ENCODE measurements at places on chromosomes 3 and 15. TPM values are rescaled to one million over a fixed set of nuclear protein-coding genes. Genes with fewer than 3 reads are reported as not detected.

The CEP63 gene
- polyA plus RNA-seq, result 16.6 TPM

The TM6SF1 gene
- 2.7 TPM for polyA plus RNA-seq

The TMEM40 gene
- polyA plus RNA-seq, result not detected

The EAF2 gene
- polyA plus RNA-seq, result 2.7 TPM

The NR1I2 gene
- polyA plus RNA-seq, result not detected

The DYNLT2B gene
- polyA plus RNA-seq, result 49.2 TPM

The GABRG3 gene
- 0.41 TPM for polyA plus RNA-seq

The MCTP2 gene
- polyA plus RNA-seq, result 1.5 TPM

- DNase-seq, result no peak
Observed at GRCh38 chr3:157475921-157476414, 27.2 kb downstream of the VEPH1 start.

DNA sequence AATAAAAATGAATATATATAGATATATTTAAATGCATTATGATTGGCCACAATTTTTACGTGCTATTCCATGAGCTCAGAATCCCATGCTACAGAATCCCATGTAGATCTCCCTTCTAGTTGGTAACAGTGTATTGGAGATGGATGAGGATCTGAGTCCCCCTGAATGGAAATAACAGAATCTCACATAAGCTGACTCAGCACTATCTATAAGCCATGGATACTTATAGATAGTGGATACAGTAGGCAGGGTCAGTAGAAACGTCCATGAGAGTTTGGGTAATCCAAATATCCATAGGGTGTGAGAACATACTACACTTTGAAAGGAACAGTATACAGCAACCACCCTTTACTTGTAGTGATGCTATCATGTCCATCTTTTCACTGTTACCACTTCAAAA lies 375.4 kb downstream of the EPHA6 start:
- DNase-seq, result no peak

DNA sequence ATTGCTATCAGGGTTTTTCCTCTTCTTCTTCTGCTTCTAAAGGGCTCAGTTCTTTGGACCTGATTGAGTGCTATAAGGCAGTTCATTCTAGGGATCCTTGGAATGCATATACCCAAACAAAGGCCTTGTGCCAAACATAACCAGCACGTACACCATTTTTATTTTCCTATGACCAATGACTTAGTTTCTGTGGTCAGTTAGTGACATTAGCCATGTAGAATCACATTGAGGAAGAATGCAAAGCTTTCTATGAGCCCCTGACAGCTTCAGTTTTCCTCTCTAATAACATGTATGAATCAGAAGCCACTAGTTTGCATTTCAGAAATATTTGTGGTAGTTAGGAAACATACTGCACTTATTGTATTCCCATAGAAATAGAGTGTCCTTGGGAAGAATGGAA lies 240.0 kb downstream of the THRB start:
- no peak for DNase-seq

DNA sequence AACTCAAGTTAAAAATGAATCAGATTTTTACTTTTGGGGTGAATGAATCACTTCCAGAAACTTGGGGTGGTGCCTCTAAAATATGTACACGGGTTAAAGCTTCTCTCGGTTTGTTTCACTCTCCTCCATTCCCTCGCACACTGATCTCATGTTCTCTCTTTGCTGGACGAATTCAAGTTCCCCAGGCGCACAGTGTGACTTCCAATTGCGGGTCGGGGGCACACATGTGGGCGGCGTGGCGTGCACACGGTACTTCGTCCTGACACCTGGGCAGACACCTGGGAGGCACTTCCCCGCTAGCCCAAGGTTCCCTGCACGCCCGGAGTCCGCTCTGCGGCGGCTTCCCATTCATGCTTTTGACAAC lies 692 bp downstream of the SCAANT1 start:
- peak; percentile 12 for DNase-seq

DNA sequence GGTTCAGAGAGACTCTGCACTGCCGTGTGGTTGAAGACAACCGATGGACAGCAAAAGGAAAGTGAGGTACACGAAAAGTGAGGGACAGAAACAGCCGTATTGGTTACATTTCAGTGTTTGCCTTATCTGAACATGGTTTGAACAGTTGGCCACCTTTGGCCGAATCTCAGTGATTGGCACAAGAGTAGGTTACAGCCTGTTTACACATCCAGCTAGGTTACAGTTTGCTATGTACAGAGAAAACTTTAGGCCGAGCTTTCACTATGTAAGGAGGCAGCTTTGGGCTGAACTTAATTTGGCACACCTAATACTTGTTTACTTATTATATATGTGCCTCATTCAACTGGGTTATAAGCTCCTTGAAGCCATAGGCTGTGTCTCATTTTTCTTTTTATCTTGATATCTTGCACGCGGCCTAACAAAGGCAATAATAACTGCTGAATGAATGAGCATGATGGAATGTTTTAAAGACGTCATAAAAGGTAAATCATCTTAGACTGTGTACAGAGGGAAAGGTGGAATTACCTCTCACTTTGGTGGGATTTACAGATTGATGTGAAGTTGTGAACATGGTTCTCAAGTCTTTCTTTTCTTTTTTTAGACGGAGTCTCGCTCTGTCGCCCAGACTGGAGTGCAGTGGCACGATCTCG lies 17.2 kb upstream of the GREM1 start:
- DNase-seq, result no peak

- no peak for DNase-seq
Observed at GRCh38 chr15:67110958-67111864, 45.8 kb downstream of the SMAD3 start.

- no peak for DNase-seq
Observed at GRCh38 chr15:60563539-60564404, 84.8 kb upstream of the ICE2 start.

DNA sequence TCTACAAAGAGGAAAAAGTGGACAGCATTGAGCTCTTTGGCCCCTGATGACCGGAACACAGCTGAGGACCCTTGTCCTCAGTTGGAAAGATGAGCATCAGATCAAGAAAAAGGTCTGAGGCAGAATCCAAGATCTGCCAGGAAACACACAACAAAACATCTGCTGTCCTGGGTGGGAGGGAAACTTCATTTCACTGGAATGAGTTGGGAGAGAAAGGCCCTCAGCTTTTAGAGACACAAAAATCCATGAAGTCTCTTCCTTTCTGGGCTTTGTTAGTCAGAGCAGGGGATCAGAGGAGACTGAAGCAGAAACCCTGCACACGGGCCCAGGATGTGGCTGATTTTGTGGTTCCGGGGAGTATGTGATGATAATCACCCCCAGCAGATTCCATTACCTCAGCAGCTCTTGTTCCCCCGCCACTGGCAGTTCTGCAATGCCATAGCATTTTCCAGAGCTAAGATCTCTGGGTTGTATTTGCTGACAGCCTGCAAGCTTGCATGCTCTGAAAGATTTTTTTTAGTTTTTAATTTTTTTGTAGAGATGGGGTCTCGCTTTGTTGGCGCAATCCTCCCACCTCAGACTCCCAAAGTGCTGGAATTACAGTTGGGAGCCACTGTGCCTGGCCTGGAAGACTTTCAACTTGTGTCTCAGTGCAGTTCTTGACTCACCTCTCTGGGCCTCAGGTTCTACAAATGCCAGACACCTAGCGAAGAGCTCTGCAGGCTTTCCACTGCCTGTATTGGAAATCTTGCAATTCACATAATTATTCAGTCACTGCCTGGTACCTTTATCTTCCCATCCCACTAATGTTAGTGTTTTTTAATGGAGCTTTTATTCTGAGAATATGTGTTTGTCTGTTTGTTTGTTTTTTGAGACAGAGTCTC lies 5.8 kb upstream of the TATDN2 start:
- DNase-seq, result no peak

DNA sequence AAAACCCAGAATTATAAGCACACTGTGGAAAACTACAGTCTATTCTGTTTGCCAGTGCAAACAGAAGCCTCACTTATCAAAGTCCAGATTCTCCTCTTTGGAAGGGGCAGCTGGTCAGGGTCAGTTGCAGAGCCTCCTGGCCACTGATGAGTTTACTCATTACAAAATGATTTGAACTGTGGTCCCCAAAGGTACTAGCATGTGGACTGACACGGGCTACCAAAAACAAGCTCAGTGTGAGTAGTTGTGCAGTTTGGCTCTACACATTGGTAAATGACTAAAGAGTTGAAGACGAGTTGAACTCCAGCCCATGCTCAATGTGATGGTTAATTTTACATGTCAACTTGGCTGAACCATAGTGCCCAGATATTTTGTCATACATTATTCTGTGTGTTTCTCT lies 221.5 kb downstream of the ZIC4 start:
- no peak for DNase-seq

DNA sequence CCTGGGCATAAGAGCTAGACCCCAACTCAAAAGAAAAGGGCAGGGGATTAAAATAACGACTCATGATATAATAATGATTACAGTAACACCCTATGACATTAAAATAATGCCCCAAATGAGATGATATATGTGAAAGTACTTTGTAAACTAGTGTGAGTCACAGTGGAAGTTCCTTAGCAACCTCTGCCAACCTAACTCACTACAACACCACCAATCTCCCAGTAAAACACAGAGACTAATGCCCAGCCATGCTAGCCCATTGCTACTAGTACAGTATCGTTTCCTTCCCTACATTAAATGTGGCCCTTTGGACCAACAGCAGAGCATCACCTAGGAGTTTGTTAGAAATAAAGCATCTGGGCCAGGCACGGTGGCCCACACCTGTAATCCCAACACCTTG lies 11.2 kb upstream of the ADAMTS7 start:
- DNase-seq, result no peak

GRCh38 chr3:171286580-171287249 lies 173.5 kb downstream of the TNIK start:
- DNase-seq, result no peak

DNA sequence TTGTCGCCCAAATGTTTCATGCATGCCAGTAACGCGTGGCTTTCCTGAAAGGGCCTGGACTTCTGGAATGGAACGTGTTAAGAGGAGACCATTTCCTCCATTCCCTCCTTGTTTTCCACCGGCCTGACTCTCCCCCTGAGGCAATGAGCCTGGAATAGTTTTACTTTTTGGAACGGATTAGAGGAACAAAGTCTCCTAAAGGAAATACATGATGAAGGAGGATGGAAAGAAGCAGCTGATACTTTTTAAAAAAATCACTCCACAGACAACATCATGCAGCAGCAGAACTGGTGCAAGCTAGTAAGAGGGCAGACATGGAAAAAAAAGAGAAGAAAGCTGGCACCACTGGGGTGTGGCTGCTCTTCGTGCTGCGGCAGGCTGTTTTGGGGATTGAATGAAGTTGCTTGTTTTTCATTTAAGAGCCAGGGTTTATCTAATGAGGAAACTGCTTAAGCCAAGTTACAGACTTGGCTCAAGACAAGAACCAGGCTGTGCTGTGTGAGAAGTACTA lies 3.6 kb upstream of the KBTBD12 start:
- DNase-seq, result no peak

GRCh38 chr15:72289597-72290325 lies 17.4 kb upstream of the PARP6 start:
- DNase-seq, result no peak

- no peak for DNase-seq
Observed at GRCh38 chr15:35440265-35440664, 105.7 kb downstream of the DPH6 start.

- DNase-seq, result no peak
Observed at GRCh38 chr3:179991104-179991503, 45.6 kb downstream of the PEX5L start.

- peak; percentile 16 for DNase-seq
Observed at GRCh38 chr15:42736178-42736792, 643 bp downstream of the CDAN1 start.

DNA sequence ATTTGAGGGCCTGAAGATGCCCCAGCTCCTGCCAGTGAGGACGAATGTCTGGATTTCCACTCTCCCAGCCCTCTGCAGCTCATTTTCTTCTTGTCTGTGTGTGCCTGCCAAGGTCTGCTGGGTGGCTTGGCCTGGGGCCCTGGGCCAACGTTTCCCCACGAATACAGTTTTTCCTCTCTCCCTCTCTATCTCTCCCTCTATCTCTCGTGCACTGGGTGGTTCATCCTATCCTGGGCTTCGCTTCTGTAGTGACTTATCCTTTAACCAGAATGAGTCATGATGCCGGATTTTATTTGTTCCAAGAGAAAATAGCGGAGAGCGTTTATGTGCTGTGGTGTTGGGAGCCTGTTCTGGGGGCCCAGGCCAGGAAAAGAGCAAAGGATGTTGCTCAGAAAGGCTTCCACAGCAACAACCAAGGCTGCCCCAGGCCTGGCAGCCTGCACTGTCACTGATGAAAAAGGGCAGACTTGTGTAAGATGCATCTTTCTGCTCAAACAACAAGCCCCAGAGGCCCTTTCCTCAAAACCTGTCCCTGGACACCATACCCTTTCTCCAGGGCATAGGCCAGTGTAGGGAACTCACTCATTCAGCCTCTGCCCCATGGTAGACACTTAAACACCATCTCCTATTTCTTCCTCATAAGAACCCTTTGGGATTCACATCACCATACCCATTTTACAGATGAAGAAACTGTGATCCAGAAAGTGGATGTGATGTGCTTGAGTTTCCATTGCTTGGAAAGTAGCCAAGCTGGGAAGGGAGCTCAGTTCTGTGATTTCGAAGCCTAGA lies 47.3 kb downstream of the ITGA11 start:
- DNase-seq, result no peak

DNA sequence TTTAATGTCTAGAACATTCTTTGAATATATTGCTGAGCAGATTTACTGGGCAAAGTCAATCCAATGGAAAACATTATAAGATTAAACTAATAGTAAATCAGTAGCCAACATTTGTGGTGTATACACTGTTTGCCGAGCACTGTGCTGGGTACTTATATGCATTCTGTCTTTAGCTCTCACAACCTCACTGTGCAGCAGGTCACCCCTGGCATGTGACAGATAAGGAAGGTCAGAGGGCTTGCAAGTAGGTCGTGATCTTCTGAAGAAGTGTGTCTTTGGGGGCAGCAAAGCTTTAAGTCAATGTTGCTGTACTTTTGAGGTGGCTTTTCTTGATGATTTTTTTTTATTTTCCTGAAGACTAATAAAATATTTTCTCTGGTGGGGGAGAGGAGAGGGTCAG lies 62.2 kb downstream of the TCAIM start:
- no peak for DNase-seq

- peak; percentile 90 for DNase-seq
Observed at GRCh38 chr15:99213187-99213811, 36.1 kb downstream of the TTC23 start.

GRCh38 chr15:73333001-73333400 lies 35.8 kb downstream of the HCN4 start:
- no peak for DNase-seq

DNA sequence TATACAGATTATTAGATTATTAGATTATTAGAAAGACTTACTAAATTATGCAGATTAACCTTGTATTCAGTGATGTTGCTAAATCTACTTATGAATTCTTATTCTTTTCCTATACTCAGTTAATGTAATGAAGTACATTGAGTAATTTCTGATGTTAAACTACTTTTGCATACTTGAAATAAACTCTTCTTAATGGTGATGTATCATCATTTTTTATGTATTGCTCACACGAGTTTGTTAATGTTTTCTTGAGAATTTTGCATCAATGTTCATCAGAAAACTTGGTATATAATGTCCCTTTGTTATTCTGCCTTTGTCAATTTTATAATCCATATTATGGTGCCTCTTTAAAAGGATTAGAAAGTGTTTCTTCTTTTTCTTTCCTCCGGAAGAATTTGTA lies 163.2 kb upstream of the COL8A1 start:
- DNase-seq, result no peak

GRCh38 chr15:101522091-101522490 lies 32.6 kb upstream of the PCSK6 start:
- DNase-seq, result no peak
